ENCODE measurements at places on chromosomes 5 and 9.

GRCh38 chr9:24416136-24416535 is 129.6 kb downstream of the IZUMO3 start:
- no peak for DNase-seq

- no peak for DNase-seq
Observed at GRCh38 chr9:133060417-133060841, 1.4 kb upstream of the CEL start.

GRCh38 chr5:33721491-33722200 is 170.1 kb downstream of the ADAMTS12 start:
- DNase-seq: no peak

GRCh38 chr5:26295541-26295940 is 742.8 kb downstream of the CDH9 start:
- DNase-seq: no peak

DNA sequence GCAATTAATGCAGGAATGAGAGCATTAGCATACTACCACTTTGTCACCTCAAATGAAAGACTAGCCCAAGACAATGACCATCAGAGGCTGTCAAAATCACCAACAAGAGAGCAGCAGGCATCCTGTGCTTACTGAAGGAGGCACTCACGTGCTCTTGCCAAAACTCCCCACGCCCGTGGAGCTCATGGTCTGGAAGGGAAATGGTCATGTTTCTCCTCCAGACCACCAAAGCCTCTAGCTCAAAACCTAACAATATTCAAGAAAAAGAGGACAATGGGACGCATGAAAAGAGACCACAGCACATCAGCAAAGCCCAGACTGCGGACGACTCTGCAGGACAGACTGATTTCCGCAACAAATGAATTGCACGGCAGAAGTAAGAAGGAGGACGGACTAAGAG is 12.8 kb downstream of the AKNA start:
- DNase-seq: no peak

DNA sequence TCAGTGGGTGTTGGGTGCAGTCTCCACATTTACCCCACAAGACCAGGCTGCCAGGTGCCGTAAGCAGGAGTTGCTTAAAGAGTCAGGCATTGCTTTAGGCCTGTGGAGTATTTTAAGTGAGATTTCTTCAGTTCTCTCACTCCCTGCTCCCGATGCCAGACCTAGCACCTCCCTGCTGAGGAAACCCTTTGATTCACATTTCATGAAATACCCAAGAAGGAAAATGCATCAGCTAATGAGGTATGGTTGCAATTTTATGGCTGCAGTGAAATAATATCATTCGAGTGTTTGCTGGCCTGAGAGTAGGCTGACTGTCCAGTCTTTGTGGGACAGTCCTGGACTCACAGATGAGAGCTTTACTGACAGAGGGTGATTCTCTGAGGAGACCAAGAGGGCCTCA is 67.4 kb upstream of the CTSL start:
- no peak for DNase-seq

DNA sequence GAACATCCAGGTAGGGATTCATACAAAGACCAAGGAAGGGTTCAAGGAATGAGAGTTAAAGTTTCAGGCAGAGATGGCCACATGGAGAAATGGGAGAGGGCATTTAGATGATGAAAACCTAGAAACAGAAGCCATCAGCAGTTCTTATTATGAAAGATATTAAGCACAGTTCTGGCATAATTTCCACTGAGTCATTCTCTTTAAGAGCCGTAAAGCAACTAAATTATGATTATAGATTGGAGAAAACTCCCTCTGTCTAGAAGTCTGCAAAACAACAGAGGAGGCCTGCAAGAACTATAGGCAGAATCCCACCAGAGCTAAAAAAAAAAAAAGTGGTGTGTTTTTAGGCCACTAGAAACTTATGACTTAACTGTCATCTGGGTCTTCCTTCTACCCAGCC is 157.1 kb upstream of the MPDZ start:
- no peak for DNase-seq

- DNase-seq: no peak
Observed at GRCh38 chr5:88805151-88805784, 77.7 kb downstream of the MEF2C start.

DNA sequence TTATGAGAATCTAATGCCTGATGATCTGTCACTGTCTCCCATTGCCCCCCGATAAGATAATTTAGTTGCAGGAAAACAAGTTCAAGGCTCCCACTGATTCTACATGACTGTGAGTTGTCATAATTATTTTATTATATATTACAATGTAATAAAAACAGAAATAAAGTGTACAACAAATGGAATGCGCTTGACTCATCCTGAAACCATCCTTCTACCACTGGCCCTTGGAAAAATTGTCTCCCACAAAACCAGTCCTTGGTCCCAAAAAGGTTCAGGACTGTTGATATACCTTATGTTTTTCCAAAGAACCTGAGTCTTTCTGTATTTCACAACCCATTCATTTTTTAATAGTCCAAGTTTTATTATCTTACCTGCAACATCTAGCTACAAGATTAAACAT is 403.5 kb downstream of the TAF11L14 start:
- DNase-seq: no peak

DNA sequence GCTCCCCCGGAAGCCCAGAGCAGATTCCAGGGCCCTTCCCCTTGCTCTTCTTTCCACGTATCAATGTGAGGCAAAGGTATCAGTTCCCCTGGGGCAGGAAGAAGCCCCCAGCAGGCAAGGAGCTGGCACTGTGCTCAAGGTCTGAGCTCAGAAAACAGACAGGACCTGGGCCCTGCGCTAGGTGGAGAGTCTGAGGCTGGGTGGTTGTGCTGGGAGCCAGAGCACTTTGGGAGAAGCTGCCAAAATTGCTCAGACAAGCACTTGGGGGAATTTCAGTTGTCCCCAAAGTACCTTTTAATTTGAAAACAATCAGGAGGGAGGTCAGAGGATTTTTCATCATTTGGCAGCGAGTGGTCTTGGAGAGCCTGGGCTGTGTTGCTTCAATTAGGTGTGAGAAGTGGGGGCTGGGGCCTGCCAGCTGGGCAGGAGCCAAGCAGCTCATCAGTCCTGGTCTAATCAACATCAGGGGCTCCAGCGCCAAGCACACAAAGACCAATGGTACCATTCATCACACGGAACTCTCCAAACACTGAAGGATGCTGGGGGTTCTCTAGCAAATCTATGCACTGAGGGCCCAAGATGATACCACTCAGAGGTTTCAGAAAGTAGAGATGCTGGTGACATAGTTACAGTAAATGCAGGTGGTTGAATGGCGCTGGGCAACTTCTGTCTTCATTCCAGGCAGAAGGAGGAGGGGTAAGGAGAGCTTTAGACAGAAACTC is 176.5 kb downstream of the SNX18 start:
- no peak for DNase-seq

GRCh38 chr5:173984218-173984617 is 4.8 kb upstream of the C5orf47 start:
- DNase-seq: no peak

- DNase-seq: no peak
Observed at GRCh38 chr9:119181561-119181960, 187.7 kb downstream of the BRINP1 start.

GRCh38 chr5:91379246-91379913 is 3.7 kb downstream of the ARRDC3 start:
- DNase-seq: no peak

GRCh38 chr9:116901260-116901659 is 214.2 kb downstream of the TRIM32 start:
- no peak for DNase-seq

DNA sequence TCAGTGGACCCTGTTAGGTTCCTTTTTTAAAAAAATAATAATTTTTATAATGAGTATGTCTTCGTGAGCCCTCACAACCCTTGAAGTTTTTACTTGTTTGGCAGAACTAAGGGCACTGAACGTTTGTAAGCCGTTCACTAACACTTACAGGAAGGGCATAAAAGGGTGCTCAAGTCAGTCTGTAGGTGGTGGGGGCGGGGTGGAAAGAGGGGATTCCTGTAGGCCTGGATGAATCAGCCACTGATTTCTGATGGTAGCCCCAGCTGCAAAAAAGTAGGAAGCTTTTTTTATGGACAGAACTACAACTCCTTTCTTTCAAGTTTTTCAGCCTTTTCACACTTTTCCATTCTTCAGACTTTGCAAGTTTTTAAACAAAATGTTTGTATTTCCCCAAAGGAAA is 35.8 kb downstream of the PIK3R1 start:
- no peak for DNase-seq

GRCh38 chr9:1713841-1714240 is 301.3 kb upstream of the SMARCA2 start:
- DNase-seq: peak; percentile 89

GRCh38 chr5:36403632-36404311 is 102.1 kb upstream of the RANBP3L start:
- no peak for DNase-seq

- DNase-seq: no peak
Observed at GRCh38 chr9:136174779-136175615, 29.9 kb downstream of the LHX3 start.

- DNase-seq: no peak
Observed at GRCh38 chr9:5650356-5651105, 21.6 kb downstream of the RIC1 start.

- DNase-seq: no peak
Observed at GRCh38 chr5:88089719-88090390, 178.8 kb downstream of the TMEM161B start.

- DNase-seq: no peak
Observed at GRCh38 chr5:39186289-39186688, 33.1 kb downstream of the FYB1 start.

Measured in NCI-H526 treated with DMSO at 0.1 percent for 48 hours (cell line).